ENCODE measurements at places on chromosomes 13 and 19.

GRCh38 chr13:47679401-47679800 is 321.7 kb downstream of the SUCLA2 start:
- DNase-seq, result no peak

- DNase-seq, result no peak
Measured at GRCh38 chr13:101751488-101751887, 299.0 kb downstream of the ITGBL1 start.

DNA sequence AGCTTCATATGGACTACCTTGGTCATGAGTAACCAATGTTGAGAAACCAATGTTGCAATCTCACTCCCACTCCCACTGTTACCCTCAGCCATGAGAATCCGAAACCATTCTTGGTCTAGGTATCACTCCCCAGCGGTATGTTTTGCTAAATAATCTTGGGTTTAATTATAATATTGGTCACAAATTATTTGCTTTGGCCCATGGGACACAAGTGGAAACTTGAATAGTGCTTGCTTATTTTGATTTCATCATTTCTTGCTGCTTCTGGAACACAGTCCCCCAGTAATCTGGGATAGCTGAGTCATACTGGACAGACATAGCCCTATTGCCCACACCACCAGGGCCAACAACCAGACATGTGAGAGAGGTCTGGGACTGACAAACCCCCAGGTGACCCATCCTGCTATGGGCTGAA is 171.6 kb upstream of the IPO5 start:
- no peak for DNase-seq

GRCh38 chr13:20673715-20674114 is 29.8 kb upstream of the IL17D start:
- DNase-seq, result no peak

DNA sequence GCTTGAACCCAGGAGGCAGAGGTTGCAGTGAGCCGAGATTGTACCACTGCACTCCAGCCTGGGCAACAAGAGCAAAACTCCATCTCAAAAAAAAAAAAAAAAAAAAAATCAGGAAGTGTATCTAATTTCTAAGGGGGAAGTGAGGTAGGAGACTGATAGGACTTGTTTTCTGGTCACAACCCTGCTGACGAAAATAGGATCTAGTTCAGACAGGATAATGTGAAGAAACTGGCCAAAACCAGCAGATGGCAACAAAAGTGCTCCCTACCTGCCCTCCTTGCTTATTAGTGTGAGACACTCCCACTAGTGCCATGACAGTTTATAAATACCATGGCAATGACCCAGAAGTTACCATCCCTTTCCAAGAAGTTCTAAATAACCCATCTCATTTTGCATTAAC is 36.0 kb upstream of the KPNA3 start:
- DNase-seq, result no peak

GRCh38 chr19:48660852-48661710 is 11.7 kb downstream of the NTN5 start:
- peak; percentile 86 for DNase-seq

DNA sequence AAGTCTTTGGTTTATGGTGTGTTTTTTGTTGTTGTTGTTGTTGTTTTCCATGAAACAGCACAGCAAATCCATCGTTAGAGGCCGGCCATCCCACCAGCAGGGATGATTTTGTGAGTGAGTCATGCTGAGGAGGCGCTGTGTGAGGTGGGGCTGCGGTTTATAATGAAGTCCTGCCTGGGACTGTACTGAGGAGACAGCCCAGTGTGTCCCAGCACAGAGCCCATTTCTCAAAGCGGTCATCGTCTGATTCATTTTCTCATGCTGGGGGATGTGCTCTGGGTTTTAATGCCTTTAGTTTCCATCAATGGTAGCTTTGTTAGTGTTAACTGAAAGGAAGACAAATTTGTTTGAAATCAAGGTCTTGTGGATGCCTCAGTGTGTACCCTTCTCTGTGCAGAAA is 129.3 kb upstream of the SERP2 start:
- DNase-seq, result no peak

GRCh38 chr19:560121-560520 is 12.3 kb upstream of the BSG start:
- no peak for DNase-seq

DNA sequence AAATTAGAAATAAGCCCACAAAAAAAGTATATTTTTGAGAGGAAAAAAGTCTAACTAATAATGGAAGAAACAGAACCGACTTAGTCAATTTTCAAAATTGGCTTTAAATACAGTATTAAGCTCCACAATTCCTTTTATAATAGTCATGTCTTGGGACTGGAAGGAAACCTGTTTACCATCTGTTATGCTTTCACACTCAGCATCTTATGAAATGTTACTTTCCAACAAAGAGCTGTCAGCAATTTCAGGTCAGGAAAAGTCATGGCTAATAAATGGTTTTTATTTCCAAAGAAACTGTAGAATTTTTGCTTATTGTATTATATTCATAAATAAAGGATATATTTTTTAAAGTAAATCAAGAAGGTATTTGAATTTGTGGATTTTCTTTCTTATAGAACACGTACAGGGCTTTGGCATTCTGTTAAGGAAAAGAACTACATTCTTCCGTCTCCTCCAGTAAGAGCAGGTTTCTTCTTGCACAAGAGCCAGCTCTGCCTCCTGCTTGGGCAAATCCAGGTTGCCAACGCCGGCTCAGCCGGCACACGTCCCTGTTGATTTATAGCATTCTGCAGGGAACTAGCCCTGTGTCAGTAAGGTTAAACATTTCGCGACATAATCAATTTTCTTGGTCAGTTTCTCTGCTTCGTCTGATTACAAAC is 52.9 kb upstream of the GPR12 start:
- DNase-seq, result no peak

GRCh38 chr13:111123221-111123620 is 8.1 kb downstream of the ARHGEF7 start:
- DNase-seq, result no peak

DNA sequence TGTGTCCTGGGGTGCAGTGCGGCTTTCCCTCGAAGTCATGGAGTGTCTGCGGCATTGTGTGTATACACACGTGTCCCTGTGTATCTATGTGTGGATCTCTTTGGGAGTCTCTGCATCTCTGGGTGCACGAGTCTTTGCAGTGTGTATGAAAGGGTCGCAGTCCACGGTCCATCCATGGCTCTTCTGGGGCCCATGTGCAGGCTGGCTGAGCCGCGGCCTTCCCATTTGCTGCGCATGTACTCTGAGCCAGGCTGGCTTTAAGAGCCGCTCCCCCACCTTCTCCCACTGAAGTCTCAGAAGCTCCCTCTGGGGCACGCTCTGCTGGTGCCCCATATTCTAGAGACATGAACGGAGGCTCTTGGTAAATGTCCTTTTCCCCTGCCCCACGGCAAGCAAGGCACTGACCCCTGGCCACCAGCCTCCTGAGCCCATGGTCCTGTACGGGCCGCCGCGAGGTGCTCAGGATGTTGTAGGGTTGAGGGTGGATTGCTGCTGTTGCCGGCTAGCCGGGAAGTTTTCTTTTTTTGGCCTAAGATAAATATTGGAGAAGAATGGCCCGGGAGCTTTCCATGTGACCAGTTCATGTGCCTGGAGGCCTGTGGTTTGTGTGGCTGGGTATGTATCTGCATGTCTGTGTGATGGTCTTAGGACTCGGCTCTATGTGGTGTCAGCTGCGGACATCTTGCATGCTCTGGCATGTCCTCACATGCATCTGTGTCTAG is 31.9 kb downstream of the PAK4 start:
- DNase-seq, result no peak

- DNase-seq, result no peak
Measured at GRCh38 chr13:46605076-46605824, 52.3 kb downstream of the LRCH1 start.

DNA sequence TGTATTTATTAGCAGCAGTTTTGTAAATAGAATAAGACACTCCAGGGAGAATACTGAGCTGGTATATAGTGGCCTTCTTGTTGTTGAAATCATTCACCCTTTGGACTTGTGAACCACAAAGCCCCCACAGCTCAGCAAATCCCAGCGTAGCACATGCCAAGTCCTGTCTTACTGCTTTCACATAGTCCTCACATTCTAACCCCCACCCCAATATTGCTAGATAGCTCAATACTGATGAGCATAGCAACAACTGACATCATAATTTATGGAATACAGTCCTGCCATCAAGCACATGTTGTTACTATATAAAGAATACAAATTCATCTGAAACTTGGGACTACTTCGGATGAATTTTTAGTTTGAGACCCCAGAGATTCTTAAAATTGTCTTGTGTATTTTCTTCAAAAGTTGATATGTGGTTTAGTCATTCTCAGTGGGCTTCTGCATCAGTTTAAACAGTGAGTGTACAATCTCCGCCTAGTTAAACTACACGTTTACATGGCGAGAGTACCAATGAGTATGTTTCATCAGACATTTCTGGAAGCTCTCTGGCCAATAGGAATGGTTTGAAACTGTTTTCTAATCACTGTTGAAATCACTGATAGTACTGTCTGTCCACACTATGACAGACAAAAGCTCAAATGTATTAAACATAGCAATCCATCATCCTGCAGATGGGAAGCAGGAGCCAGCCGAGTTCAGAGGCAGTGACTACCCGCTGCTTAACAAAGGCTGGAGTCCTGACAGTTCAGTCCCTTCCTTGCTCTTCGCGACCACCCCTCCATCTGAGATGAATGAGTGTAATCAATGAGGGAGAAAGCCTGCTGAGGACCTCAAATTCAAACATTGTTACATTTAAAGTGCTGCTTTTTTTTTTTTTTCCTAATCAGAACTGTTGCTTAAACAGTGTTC is 15.2 kb downstream of the DACH1 start:
- DNase-seq, result no peak

DNA sequence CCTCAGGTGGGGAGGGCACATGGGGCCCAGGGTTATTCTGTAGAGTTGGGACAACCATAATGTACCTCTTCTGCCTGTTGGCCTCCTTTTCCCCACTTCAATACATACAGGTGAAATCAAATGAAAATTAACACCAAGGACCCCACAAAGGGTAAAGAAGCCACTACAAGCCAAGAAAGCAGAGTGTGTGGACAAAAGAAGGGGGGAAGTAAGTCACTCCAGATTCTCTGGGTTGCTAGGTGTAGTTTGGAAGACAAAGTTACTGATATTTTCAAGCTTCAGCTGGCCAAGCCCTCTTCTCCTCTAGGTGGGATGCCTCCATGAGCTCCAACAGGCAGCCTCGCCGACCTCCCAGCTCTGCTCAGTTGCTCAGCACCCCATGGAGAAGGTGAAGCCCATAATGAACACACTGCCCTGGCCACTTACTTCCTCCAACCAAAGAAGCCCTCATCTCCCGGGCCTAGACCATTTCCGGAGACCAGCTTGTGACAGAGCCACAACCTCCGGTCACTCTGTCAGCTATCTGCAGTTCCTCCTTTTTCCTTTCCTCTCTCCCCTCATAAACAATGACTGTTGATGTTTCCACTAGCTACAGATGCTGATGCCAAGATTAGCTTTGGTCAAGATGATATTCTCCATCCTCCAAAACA is 66.8 kb upstream of the MED4 start:
- peak; percentile 30 for DNase-seq

DNA sequence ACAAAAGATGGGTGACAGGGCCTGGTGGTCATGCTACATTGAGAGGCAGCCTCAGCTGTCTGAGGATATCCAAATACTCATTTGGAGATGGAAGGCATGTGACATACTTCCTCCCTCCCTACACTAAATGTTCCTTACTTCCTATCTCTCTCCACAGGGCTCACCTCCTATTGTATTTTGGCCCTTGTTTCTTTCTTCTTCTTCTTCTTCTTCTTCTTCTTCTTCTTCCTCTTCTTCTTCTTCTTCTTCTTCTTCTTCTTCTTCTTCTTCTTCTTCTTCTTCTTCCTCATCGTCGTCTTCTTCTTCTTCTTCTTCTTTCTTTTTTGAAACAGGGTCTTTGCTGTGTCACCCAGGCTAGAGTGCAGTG is 71.8 kb upstream of the POMP start:
- no peak for DNase-seq

GRCh38 chr13:31361673-31362072 is 161.9 kb downstream of the B3GLCT start:
- no peak for DNase-seq

GRCh38 chr13:68927387-68928026 is 1180.1 kb upstream of the ATXN8OS start:
- DNase-seq, result no peak

GRCh38 chr19:11019824-11020223 is 59.0 kb downstream of the SMARCA4 start:
- DNase-seq, result no peak

- no peak for DNase-seq
Measured at GRCh38 chr13:32060401-32060878, 28.9 kb downstream of the FRY start.

- DNase-seq, result no peak
Measured at GRCh38 chr13:23725922-23726321, 155.7 kb downstream of the TNFRSF19 start.

GRCh38 chr13:81020010-81020409 is 679.1 kb upstream of the SPRY2 start:
- DNase-seq, result no peak

- DNase-seq, result no peak
Measured at GRCh38 chr19:49430678-49431329, 5.6 kb downstream of the GFY start.

- no peak for DNase-seq
Measured at GRCh38 chr13:19838865-19839275, 24.6 kb downstream of the ZMYM5 start.

GRCh38 chr19:33553530-33554310 is 32.1 kb upstream of the PEPD start:
- DNase-seq, result no peak

- DNase-seq, result no peak
Measured at GRCh38 chr13:103694033-103694432, 627.8 kb upstream of the SLC10A2 start.

- DNase-seq, result no peak
Measured at GRCh38 chr13:19567820-19568534, 6.6 kb upstream of the TPTE2 start.

GRCh38 chr19:28981994-28982393 is 231.0 kb downstream of the UQCRFS1 start:
- DNase-seq, result no peak

- no peak for DNase-seq
Measured at GRCh38 chr13:24233351-24233901, 72.9 kb downstream of the SPATA13 start.

DNA sequence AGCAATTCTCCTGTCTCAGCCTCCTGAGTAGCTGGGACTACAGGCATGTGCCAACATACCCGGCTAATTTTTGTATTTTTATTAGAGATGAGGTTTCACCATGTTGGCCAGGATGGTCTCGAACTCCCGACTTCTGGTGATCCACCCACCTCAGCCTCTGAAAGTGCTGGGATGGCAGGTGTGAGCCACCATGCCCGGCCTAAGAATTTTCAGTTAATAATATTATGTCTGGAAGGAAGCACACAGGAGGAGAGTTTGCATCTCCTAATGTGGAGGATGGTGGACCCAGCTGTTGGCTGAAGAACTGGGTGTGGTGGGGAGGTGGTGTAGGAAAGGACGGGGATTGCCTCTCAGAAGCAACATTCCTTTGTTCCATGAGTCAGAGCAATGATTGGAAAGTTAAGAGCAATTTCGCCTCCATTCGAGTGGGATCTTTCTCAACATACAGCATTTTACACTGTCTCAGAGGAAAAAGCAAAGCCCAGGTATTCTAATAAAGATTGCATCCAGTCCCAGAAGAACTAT is 11.9 kb downstream of the PDCD2L start:
- no peak for DNase-seq

Measured in CD8-positive, alpha-beta T cell (primary cell).